Fibroblast of skin of scalp (primary cell): ENCODE measurements at places on chromosomes 7 and 10.

GRCh38 chr7:51949726-51950644, 633.4 kb upstream of the COBL start:
- no peak for DNase-seq

- DNase-seq: no peak
Observed at GRCh38 chr10:3986493-3987142, 201.6 kb upstream of the KLF6 start.

DNA sequence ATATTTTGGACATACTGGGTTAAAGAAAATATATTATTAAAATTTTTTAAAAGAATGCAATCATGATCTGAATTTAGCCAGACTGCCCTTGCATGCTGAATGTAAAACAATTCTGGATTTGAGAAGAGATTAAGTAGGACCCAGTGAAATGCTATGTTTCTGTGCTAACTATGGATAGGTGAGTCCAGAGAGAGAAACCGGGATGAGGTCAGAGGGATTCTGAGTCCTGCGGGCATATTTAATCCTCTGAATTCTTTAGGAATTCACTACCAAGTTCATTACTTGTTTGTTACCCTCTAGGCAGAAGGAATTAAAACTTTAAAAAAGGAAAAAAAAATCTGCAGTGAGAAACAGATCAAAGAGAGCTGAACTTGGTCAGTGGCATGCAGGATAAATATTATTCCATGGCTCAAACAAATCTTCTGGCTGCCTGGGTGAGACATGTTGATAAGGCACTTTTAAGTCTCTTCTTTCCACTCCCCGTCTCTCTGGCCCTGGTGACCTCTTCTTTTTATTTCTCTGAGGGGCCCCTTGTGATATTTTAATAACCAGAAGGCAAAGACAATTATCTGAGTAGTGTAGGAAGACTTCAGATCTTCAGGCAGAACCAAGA, 50.2 kb upstream of the LYZL1 start:
- no peak for DNase-seq

DNA sequence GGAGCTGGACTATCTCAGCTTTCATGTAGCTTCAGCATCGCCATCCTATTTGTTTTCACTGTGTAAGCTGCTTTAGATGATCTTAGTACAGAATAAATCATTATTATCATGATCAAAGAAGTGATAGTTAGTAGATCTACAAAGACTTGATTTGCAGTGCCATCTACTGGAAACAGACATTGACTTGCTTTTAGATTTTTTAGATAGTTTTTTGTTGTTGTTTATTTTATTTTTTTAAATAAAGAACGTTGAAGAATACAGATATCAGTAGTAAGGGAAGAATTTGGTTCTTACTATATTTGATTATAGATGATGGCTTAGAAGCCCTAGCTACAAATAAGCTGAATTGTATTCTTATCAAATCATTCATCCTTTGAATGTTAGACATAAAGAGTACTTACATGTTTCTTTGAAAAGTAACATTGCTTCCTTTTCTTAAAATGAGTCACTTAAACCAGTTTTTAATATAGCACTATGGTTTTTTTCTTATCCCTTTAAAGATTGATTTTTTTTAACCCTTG, 6.3 kb upstream of the SFMBT2 start:
- DNase-seq: peak; percentile 22

DNA sequence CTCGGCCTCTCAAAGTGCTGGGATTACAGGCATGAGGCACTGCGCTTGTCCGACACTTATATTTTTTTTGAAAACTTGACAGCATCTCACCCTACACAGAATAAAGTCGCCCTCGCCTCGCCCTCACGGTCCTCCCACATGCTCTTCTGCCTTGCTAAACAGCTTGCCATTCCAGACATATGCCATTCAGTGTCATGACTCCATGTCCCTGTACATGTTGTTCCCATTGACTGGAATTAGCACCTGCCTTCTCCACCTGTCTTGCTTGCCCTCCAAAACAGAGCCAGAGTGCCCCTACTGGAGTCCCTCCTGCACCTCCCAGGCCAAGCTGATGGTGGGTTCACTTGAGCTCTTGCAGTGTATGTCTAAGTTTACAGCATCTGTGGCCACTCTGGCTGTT, 6.2 kb downstream of the NIPSNAP2 start:
- no peak for DNase-seq

DNA sequence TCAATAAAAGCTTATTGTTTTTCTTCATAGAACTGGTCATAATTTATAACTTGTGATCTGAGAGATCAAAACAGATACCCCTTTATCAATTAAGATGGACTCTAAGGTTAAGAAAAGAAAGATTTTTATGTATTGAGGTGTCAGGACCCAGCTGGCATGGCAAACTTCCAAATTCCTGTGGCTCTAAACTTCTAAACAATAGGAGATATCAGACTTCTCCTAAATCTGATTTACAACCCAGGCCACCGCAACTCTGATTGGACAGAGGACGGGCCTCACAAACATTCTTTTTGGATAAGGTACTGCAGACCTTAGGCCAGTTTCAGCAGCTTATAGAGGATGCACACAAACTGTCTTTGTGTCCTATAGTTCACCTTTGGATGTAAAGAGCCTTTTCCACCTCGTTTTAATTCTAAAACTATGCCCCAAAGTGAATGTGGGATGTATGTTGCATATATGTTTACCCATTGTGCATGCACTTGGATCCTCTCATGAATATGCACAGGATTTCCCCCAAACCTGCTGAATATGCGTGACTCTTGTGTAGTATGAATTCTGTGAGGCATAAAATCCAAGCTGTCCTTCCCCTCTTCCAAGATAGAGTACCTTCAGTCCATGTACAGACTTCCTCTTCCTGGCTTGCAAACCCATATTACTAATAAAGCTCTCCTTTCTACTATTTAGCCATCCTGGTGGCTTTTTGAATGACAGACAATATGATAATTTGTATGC, 69.0 kb downstream of the ELMO1 start:
- no peak for DNase-seq

- no peak for DNase-seq
Observed at GRCh38 chr10:77529050-77529576, 108.5 kb downstream of the KCNMA1 start.
